Kasumi-1 (cell line): ENCODE measurements at places on chromosomes 6 and 20.

GRCh38 chr6:31741815-31742214 lies 2.0 kb downstream of the MSH5 start:
- no peak for DNase-seq

DNA sequence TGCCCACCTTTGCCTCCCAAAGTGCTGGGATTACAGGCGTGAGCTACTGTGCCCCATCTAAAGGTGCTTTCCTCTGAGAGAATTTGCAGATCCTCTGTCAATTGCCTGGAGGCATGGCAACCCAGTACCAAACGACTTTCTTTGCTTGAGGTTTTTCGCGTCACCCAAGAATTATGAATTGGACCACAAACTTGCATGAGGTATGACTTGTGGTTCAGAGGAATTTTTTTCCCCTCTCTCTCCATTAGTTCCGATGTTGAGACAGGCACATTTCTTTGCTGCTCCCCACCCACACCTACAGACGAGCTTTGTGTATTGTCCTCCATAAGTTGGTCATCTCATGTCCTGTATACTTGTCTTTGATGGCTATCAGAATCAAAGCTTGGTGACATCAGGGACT lies 11.8 kb upstream of the SCAF8 start:
- DNase-seq: no peak

DNA sequence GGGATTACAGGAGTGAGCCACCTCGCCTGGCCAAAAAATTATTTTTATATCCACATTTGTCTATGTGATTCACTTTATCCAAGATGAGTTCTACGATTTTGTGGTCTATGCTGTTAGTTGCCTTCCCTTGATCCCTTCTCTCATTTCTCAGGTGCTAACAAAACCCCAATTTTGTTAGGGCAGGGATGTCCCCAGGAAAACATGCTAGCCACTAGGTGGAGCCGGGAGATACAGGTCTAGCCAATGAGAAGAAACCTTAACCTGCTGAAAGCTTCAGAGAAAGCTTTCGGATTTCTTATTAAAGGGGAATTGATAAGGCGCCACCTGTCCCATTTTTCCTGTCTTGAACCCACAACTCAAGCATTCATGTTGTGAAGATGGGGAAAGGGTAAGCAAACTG lies 167.4 kb upstream of the OLIG3 start:
- peak; percentile 31 for DNase-seq

DNA sequence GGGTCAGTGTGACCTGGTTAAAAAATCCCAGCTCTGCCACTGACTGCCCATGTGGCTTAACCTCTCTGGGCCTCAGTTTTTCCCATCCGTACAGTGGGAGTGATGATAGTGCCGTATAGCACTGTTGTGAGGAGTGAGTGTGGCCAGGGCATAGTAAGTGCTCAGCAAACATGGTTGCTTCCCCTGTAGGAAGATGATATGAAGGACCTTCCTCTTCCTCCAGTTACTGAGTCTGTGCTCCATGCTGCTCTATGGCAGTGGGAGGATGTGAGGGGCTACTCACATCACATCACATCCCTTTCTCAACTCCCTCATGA lies 13.1 kb downstream of the C6orf132 start:
- DNase-seq: no peak

- DNase-seq: no peak
Observed at GRCh38 chr20:38228436-38228835, 32.1 kb downstream of the KIAA1755 start.

- no peak for DNase-seq
Observed at GRCh38 chr20:37777988-37778659, 84.3 kb downstream of the CTNNBL1 start.

GRCh38 chr6:747028-747427 lies 54.1 kb upstream of the EXOC2 start:
- no peak for DNase-seq

DNA sequence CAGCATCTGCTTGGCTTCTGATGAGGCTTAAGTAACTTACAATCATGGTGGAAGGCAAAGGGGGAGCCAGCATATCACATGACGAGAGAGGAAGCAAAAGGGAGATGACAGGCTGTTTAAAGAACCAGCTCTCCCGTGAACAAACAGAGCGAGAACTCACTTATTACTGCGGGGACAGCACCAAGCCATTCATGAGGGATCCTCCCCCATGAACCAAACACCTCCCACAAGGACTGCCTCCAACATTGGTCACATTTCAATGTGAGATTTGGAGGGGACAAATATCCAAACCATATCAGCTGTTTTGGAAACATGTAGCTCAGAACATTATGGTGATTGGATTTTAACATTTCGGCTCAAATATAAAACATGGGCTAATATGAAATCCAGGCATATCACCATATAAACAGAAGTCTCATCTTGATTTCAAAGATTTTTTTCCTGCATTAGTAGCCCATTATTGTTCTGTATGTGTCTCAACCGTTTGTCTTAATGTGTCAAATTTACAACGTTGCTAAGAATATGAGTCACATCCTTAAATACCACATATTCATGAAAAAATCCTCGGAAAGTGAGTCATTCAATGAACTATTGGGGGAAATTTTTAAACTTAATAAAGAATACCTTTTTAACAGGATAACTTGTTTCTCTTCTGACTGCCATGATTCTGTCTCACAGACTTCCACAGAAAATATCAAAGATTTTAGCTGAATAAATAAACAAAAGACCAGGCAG lies 894.3 kb downstream of the TFAP2A start:
- DNase-seq: no peak

- DNase-seq: no peak
Observed at GRCh38 chr6:53476964-53477363, 67.9 kb downstream of the GCLC start.

DNA sequence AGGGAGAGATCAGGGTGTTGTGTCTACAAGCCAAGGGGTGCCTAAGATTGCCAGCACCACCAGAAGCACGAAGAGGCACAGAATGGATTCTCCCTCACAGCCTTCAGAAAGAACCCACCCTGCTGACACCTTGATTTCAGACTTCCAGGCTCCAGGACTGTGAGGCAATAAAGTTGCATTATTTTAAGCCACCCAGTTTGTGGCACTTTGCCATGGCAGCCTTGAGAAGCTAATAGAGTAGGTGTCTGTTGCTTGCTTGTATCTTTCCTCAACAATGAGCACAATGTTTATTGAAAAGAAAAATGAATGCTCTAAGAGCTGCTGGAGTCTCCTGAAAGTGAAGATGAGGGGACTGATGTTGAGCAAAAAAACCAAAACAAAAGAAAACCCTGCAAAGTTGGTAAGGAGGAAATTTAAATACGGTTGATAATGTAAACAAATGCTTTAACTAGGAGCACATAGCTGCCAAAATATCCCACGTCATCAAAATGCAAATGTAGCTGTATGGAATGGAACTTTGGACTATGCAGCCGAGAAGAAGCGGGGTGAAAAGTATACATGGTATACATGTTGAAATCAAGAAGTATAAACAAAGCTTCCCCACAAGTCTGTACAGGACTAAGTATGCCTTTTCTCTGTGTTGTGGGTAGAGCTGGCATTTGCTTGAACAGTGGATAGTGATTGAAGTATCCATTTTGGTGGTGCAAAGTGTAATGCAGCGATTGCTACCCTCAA lies 8.0 kb downstream of the IL20RA start:
- no peak for DNase-seq

DNA sequence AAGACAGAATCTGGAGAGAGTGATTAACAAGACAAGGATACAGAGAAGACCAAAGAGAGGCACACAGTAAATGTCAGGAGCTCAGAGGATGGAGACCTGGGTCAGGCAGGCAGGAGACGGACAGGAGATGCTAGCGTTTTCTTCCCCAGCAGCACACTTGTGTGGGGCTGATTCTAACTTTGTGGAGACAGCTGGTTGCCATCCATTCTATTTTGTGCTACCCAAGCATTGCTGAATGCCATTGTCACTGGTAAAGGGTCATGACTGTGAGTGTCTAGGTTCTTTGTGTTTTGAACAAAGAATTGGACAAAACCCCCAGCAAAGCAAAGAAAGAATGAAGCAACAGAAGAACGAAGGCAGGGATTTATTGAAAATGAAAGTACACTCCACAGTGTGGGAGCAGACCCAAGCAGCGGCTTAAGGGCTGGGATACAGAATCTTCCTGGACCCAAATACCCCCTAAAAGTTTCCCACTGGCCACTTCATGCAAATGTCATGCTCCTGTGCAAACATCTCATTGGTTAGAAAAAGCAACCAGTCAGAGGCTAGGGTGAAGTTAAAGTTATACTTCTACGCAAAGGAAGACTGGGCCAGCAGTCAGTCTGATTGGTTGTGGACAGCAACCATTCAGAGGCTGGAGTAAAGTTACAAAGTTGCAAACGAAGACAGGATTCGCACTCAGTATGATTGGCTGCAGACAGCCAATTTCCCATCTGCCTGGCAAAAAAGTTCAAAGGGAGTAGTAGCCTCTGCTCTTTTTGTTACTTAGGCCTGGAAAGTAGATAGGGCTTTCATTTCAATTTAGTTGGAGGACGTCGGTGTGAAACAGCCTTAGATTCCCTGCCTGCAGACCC lies 17.5 kb downstream of the PTK7 start:
- no peak for DNase-seq

DNA sequence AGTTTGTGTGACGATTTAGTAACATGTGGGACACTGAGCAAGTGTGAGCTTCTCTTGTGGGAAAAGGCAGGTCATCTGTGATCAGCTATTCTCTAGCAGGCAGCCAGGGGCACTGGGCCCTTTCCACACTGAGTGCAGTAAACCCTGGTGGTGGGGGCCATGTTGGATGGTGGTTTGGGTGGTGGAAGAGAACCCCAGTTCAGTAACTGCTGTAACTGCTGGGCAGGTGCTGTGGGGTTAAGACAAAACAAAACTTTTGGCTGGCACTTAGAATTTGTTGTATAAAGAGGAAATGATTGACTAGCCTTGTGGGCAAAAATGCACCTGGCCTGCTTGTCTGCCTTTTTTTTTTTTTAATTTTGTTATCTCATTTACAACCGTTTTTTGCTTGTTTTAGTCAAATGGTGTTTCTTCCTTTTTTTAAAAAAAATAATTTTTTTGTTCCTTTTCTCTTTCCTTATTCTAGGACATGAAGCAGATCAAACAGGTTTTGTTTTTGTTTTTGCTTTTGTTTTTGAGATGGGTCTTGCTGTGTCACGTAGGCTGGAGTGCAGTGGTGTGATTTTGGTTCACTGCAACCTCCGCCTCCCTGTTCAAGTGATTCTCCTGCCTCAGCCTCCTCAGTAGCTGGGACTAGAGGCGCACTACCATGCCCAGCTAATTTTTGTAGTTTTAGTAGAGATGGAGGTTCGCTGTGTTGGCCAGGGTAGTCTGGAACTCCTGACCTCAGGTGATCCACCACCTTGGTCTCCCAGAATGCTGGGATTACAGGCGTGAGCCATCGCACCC lies 59.8 kb downstream of the IGF2R start:
- DNase-seq: no peak

GRCh38 chr6:36350681-36351571 lies 14.2 kb upstream of the BNIP5 start:
- DNase-seq: no peak

GRCh38 chr20:40750541-40751035 lies 61.6 kb upstream of the MAFB start:
- no peak for DNase-seq

GRCh38 chr20:9417665-9418064 lies 96.7 kb upstream of the LAMP5 start:
- no peak for DNase-seq

DNA sequence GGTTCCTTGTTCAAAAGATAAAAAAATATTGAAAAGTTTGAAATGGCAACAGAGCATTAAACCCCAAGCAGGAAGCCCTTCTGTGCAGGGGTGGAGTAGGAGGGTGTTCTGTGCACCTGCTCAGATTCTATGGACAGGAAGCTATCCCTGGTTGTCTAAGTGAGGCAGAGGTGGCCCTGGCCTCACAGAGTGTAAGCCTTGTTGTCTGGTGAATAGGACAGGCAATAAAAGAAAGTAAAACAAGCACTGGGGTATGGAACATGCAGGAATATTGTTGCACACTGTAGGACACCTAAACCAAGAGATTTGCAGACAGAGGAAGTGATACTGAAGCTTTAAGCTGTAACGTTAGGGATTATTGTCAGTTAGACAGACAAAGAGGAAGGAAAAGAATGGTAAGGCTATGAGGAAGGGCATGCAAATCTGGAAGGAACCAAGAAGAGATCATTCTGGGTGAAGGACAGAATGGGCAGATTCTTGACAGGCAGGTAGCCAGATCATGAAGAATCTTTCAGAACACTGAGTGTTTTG lies 66.8 kb downstream of the TBC1D7 start:
- DNase-seq: peak; percentile 88

DNA sequence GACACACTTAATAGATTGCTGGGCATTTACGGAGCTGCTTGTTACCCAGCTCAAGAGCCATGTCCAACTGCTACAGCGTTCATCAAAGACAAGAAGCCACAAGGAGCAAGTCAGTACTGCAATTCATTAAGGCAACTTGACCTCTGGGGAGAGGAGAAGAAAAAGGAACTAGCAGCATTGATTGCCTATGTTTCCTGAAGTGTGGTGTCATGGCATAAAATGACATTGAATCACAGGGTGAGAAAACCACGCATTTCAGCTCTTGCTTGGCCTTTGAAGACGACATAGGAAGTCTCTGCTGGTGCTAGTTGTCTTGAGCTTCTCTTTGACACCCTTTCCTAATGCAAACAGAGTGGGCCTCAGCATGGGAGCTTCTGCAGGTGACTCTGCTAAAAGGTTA lies 139.1 kb downstream of the CDH26 start:
- DNase-seq: peak; percentile 81

GRCh38 chr6:149840345-149841075 lies 23.6 kb downstream of the LRP11 start:
- DNase-seq: peak; percentile 14

DNA sequence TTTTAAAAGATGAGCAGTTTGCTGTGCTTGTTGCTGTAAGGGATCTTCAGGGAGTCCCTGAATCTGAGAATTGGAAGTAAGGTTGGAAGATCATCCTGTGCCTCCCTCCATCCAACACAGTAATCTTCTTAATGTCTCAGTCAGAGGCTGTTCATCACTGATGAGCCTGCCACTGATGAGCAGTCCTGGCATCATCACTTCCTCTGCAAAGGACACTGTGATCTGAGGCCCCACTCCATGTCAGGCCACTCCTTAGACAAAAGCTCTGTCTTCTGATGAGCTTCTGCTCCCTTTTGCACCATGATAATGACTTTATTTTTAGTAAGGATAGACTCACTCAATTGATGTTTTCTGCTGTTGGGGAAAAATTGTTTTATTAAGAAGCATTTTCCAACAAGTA lies 121.0 kb downstream of the UST start:
- no peak for DNase-seq

DNA sequence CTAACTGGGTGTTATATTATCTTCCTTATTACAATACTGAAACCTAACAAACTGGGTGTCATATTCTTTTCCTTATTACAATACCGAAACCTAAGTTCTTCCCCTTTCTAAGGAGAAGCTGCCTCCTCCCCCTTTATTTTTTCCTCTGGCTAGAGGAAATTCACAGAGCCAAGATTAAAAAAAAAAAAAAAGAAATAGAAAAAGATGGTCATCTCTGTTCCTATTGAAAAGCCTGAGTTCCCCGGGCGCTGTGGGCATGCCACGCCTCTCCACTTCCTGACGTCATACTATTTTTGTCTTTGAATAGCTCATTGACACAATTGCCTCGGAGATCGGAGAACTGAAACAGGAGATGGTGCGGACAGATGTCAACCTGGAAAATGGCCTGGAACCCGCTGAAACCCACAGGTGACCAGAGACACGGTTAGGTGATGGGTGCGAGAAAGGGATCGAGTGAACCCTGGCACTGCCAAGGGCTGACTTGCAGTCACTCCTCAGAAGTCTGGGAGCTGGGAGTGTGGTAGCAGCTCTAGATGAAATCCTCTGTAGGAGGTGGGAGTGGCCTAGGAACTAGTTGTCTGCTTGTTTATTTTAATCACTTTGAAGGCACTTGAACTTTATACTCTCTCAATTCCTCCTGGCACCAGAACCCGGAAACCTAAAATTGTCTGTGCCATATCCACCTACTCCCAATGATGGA lies 82.2 kb upstream of the NAA20 start:
- peak; percentile 74 for DNase-seq
